ENCODE measurements at places on chromosomes 16 and 17.

GRCh38 chr16:23949630-23950290 is 114.0 kb downstream of the PRKCB start:
- no peak for DNase-seq

DNA sequence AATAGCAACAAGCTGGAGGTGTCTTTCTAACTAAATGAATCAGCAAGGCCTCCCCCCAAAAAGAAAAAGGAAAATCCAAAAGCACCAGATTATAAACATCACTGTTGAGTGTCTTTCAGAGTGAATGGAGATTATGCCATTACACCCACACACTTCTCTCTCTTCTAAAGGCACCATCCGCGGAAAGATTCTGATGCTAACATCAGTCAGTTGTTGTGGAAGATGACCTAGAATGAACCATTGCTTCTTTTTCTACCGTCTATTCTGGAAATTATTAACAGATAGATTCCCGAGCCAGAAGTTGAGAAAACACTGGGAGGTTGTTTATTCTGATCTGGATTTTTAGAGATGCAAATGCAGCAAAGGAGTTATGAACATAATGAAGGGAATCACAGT is 60.9 kb upstream of the FAM20A start:
- no peak for DNase-seq

DNA sequence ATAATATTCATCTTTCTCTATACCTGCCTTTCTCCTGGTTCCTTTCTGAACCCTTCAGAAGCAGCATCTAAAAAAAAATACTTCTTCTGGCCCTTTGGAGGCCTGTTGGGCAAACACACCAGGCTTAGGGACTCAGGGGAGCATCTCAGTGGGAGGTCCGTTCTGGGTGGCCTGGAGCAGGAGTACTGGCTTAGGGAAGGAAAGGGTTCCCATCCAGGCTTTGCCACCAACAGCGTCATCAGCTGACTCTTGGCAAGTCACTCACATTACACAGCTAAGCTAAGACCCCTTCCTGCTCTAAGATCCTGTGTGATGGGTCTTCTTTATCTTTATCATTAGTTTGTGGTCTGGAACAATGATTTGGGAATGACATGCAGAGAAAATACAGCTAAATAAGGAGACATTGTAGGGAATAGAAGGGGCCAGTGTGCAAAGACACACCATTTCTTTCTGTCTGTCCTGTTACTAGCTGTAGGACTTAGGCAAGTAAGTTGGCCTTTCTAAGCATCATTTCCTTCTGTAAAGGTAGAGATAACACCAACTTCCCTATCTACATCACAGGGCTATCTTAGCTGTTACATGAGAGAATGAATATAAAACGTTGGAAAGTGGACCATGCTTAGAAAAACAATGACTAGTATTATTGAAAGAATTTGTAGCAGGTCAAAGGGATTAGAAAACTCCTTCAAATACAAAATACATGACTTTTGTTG is 9.9 kb downstream of the PCTP start:
- DNase-seq: no peak

- no peak for DNase-seq
Observed at GRCh38 chr17:63338272-63338671, 107.8 kb downstream of the CYB561 start.

DNA sequence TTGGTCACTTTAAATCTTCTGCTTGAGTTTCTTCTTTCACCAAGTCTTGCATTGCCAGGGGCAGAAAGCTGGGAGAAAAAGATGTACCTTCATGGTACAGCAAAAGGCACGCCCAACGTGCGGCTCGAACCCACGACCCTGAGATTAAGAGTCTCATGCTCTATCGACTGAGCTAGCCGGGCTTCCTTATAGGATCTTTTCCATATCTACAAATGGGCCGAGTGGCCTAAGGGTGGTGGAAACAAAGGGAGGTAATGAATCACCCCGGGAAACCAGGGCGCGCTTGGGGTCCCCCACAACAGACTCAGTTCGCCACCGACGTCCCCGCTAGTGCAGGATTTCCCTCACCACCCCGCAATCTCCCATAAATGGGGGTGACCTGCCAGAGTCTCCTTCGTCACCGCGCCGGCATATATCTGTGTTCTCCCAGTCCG is 7.5 kb upstream of the OR1F1 start:
- no peak for DNase-seq

DNA sequence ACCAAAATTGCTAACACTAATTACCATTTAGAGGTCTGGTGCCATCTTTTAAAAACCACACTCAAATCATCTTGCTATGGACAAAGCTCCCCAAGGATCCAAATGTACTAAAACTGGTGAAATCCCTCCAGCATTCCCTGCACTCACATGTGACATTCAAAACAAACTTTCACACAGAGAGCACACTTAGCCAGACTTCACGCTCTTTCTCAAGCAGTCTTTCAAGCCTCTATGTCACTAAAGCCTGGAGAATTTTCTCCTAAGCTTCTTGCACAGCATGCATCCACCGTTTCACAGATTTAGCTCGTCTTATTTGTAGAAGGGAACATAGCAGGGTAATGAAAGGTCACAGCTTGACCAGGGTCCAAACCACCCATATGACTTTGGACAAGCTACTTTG is 19.3 kb downstream of the CMTM3 start:
- no peak for DNase-seq

DNA sequence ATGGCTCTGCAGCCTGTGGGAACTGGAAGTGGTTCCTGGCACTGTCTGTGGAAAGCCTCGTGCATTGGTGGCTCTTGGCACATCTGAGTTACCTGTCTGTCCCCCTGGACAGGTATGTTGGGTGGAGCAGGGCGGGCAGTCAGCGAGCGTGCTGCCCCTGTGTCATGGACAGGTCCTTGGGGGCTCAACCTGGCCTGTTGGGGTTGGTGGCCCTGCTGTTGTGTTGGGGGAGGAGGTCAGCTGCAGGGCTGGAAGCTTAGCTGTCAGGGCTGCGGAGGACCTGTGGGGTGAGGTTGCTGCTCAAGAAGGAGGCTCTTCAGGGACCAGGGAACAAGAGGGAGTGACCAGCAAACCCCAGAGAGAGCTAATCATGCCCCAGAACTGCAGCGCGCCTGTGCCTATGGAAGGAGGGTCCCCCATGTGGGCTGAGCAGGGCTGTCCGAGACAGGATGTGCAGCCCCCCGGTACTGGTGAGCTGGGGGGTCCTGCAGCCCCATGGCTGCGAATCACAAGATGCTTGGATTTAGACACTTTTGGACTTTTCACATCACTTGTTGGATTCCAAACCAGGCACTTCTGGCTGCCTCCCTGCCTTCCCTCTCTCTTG is 7.2 kb downstream of the NKD1 start:
- no peak for DNase-seq

DNA sequence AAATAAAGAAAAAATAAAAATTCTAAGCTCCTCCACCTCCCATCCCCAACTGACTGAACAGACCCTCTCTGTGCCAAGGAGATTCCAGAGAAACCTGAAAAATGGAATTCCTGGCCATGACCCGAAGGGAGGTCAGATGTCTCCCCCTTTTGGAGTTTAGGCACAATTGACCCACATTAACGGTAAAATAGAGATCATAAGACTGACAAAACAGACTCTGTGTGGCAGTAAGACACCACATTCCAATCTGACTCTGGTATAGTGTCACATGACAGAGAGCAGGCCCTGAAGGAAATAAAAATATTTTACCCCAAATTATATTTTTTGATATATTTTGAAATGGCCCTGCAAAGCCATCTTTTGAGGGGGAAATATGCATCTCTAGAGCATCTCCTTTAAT is 115.1 kb upstream of the ZKSCAN2 start:
- no peak for DNase-seq

- DNase-seq: no peak
Observed at GRCh38 chr17:41894791-41895331, 23.9 kb downstream of the ACLY start.

DNA sequence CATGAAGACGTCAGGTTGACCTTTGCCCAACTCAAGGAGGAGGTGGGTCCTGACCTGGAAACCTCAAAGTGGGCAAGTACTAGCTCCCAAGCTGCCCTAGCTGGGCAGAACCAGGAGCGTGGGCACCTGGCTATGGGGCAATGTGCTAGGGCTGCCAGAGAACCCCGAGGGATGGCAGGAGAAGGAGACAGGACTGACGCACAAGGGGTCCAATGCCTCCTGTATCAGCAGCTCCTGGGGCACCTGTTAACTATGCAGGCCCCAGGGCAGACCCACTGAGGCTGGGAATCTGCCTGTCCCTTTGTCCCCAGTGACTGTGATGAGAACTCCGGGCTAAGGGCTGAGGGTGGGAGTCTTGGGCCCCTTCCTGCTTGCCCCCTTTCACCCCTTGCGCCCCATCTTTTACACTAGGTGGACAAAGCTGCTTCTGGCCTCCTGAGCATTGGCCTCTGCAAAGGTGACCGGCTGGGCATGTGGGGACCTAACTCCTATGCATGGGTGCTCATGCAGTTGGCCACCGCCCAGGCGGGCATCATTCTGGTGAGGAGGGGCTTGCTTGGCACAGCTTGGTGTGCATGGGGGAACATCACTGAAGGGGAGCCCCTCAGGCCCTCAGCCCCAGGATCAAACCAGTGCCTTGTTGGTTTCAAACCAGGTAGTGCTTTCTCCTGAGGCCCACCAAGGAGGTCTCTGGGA is 7.7 kb downstream of the CHAD start:
- no peak for DNase-seq

DNA sequence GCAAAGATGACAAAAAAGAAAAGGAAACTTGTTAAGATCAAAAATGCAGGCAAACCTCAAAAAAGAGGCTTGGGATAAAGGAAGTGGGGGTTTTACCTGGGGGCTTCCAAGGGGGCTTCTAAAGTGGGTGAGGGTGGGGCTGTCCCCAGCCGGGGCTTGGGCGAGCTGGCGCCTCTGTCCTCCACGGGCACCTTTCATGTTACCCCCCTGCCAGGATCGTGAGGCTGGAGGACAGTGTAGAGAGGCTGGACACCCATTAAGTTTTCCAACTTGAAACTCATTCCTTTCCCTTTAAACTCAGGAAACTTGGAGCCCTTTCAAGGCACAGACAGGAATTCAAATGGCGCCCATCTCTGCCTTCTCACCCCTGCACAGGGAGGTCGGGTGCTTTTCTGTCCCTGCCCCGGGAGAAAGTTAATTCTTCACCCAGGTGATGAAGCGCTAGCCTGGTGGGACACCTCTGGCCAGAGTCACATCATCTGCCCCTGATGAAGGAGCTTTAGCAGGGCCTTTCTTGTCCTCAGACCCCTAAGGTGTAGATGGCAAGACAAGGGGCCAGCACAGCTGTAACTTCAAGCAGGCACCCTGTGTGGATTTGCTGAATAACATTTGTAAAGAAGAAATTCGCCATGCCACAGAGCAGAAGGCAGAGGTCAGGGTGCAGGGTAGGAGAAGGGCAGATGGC is 87.3 kb downstream of the C16orf78 start:
- no peak for DNase-seq

GRCh38 chr16:31344712-31345111 is 10.3 kb upstream of the ITGAX start:
- DNase-seq: no peak

DNA sequence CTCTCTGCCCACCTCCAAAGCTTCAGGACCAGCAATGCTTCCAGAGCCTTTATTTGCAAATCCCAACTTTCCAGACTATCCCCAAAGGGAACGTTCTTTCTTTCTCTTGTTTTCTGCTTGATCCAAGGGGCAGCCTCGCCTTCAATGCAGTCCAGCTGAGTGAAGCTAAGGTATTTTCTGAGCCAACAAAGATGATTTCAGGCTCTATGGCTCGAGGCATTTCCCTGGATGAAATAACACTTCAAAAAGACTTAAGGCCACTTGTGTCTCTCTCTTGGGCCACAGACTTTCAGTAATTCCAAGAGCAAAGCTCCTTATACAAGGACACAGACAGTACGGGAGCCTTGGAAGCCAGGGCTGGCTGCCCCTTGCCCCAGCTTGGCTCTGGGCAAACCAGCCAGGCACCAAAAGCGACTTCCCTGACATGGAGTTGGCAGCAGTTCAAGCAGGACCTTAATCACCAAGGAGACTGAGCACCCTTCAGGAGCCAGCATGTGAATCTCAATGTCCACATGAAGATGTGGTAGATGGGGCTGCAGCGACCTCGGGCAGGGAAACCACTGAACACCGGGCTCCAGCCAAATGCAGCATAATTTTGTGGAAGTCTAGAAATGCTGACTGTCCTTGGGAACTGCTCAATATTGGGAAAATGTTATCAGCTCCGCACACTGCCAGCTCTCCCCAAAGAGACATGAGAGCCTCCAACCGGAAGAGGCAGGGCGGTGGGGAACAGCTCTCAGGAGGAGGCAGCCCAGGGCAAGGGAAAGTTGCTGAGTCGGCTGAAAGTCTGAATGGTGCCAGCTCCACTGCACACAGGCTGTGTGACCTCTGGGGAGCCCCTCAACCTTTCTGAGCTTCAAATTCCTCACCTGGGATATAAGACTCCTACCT is 39.0 kb downstream of the TK2 start:
- DNase-seq: no peak

DNA sequence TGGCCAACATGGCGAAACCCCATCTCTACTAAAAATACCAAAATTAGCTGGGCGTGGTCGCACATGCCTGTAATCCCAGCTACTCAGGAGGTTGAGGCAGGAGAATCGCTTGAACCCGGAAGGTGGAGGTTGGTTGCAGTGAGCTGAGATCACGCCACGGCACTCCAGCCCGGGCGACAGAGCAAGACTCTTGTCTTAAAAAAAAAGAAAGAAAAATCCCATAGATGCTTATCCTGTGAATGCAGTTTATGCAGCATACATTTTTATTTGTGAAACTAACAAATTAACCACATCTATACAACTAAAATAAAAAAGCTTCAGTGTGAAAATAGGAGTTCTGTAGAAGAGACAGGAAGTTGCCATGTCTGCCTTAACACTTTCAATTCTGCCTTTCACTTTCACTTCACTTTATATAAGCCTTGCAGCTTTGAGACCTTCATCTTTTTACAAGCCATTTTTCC is 7.1 kb downstream of the IGSF6 start:
- DNase-seq: no peak

DNA sequence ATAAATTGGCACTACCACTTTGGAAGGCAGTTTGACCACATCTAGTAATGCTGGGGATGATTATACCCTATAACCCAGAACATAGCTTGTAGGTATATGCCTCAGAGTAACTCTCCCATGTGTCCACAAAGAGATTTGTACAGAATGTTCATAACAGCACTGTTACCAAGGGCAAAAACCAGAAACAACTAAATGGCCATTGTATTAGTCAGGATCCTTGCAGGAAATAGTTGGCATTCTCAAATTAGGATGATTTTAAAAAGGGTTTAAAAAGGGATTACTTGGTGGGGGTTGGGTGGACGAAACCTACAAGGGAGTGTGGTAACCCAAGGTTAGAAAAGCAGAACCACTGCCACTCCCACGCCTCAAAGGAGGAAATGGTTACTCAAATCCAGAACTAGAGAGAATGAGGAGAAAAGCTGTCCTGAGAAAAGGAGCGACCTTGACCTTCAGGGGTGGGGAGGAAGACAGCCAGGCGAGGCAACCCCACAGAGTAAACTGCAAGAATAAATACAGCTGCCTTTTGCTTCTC is 2.1 kb downstream of the CPPED1 start:
- no peak for DNase-seq

DNA sequence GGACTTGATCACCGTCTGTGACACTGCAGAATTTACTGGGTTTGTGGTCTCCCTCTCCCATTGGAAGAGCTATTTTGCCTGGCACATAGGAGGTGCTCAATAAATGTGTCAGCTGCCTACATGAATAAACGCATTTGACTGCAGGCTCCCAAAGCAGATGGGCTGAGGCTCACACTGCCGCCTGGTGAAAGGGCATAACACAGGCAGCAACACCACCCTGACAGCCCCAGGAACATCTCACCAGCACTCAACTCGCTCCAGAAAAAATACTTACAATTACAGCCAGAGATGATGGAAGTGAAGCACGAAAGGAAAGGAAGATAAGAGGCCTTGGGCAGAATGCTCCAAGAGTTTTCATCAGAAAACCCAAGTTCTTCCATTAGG is 73.9 kb downstream of the RPH3AL start:
- DNase-seq: no peak
